Spinal cord (tissue), 10 donors: ENCODE measurements at places on chromosomes 3 and 15.
A peak's percentile ranks its signal among the peaks of the same experiment; 100 is the strongest.

GRCh38 chr15:81530271-81530691 lies 156.3 kb upstream of the TMC3 start:
- DNase-seq, result no peak

- DNase-seq, result no peak
These were observed 3.2 kb upstream of the SLC9A9 start for GRCh38 chr3:143851331-143852017.

- no peak for DNase-seq
These were observed 27.0 kb upstream of the HHATL start for GRCh38 chr3:42729404-42730145.

- DNase-seq, result peak; percentile 1
These were observed 37.7 kb upstream of the RAB6B start for GRCh38 chr3:133933097-133934024.

GRCh38 chr3:108328821-108329486 lies 32.6 kb downstream of the HHLA2 start:
- no peak for DNase-seq

- no peak for DNase-seq
These were observed 109.9 kb downstream of the APBA2 start for GRCh38 chr15:28995705-28996104.

DNA sequence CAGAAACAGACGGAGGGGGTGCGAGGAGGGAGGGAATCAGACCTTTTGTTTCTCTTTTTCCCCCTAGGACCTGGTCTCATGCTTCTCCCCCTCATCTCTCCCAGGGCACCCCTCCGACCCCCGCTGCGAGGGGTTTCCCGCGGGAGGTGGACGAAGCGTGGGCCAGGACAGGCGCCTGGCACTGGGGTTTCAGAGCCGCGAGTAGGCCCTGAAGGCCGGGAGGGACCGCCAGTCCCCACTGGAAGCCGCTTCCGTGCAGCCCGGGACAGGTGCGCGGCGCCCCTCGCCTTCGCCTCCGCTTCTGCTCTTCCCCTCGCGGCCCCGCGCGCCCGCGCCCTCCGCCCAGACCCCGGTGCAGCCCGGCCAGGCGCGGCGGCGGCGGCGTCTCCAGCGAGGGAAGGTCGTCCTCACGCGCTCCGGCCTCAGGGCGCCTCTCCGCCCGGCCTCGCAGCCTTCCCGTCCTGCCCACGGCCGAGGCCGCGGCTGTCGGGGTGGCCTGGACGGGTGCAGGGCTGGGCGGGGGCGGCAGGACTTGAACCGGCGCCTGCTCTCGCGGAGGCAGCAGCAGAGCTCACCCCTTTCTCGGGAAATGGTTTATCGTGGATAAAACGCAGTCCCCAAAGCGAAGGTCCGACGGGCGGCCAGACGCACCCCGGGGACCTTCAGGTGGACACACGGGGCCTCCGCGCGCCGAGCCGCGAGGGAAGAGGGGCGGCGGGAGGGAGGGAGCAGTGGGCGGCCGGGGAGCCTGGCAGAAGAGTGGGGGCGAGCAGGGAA lies 31.5 kb upstream of the ADAMTS17 start:
- DNase-seq, result no peak

- DNase-seq, result no peak
These were observed 198.2 kb downstream of the SLCO3A1 start for GRCh38 chr15:92051716-92052115.

DNA sequence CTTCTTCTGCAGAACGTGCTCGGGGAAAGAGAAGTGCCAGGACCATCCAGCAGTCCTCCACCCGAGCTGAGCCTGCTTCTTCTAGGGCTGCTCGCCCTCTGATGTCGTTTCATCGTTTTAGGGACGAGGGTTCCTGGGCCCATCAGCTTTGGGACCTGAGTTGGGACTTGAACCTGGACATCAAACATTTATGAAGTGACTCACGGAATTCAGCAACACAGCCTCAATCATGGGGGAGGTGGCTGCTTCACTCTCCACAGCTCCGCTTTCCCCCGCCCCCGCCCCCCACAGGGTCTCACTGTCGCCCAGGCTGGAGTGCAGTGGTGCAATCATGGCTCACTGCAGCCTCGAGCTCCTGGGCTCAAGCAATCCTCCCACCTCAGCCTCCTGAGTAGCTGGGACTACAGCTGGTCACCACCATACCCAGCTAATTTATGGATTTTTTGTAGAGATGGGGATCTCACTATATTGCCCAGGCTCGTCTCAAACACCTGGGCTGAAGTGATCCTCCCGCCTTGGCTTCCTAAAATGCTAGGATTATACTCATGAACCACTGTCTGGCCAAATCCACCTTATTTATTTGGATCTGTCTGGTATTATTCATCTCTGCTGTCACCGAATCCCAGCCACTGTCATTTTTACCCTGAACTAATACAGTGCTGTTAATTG lies 725 bp upstream of the SCAMP2 start:
- no peak for DNase-seq

- no peak for DNase-seq
These were observed 448.0 kb downstream of the FOXP1 start for GRCh38 chr3:71135373-71136088.

GRCh38 chr3:119042162-119042561 lies 7.5 kb upstream of the IGSF11 start:
- DNase-seq, result no peak

- no peak for DNase-seq
These were observed 44.5 kb downstream of the POC1A start for GRCh38 chr3:52109611-52110301.

- DNase-seq, result peak; percentile 29
These were observed 13.8 kb upstream of the STARD5 start for GRCh38 chr15:81337713-81338157.

DNA sequence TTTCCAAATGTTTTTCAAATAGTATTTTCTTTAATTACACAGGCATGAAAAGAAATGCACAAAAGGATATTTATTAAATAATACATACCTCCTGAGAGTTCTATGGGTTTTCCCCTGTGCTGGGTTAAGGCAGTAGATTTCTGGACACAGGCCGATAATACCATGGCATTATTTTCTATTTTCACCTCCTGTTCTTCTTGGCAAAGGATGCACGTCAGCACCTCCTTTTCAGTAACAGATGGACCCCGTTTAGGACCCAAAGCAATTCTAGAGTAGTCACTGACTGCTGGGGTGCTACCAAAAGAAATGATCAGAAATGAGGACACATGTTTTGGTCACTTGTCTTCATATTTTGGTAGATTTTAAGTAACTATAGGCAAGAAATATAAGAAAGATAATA lies 86.4 kb upstream of the TTBK2 start:
- DNase-seq, result no peak

DNA sequence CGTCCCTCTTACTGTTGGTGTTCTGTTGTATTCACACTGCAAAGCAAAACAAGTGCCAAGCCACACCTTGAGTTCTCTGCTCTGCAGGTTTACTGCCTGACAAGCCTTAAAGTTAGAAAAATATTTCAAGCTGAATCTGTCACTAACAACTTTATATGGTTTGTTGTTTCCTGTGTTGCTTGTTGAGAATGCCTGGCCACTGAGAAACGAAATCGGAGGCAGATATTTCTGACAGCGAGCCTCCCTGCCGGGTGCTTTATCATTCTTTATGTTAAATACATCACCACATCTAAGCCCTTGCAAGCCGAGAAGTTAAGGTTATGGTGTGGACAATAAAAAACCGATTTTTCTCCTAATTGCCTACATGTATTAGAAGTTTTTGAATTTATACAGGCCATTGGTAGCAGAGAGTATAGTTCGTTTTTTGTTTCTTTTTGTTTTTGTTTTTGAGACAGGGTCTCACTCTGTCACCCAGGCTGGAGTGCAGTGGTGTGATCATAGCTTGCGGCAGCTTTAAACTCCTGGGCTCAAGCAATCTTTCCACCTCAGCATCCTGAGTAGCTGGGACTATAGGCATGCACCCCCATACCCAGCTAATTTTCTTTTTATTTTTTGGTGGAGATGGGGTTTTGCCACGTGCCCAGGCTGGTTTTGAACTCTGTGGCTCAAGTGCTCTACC lies 188.4 kb upstream of the ICE2 start:
- DNase-seq, result no peak

- no peak for DNase-seq
These were observed 202.1 kb downstream of the TP63 start for GRCh38 chr3:189833266-189833665.

DNA sequence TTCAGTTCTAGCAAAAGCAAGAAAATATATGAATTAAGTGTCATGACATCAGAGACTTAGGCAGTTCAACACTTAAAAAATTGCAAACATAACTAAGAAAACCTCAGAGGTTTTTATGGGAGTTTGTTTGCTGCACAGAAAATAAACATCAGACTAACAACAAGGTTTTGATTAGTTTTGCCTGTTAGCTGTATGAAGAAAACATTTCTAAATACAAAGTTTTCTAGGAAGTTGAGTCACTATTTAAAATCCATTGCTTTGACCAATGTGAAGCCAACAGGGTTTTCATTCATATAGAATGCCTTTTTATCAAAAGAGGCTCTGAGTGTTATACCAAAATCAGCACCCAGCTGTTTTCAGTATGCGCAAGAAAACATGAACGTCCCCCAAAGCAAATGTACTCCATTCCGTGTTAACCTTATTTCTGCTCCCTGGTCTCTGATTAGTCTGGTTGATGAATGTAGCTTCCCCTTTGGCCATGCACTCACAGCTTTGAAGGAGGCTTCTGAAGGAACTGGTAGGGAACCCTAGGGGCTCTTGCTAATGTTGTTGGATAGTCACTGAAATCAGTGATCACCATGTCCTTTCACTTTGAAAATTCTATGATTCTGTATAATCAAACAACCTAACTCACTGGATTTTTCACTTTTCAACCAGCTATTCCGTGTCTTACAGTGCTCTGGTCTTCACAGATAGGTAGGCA lies 89.6 kb upstream of the TSEN2 start:
- DNase-seq, result no peak

GRCh38 chr3:101828276-101828675 lies 21.0 kb upstream of the NFKBIZ start:
- DNase-seq, result no peak

GRCh38 chr3:195551381-195551978 lies 8.4 kb upstream of the PPP1R2 start:
- DNase-seq, result no peak

DNA sequence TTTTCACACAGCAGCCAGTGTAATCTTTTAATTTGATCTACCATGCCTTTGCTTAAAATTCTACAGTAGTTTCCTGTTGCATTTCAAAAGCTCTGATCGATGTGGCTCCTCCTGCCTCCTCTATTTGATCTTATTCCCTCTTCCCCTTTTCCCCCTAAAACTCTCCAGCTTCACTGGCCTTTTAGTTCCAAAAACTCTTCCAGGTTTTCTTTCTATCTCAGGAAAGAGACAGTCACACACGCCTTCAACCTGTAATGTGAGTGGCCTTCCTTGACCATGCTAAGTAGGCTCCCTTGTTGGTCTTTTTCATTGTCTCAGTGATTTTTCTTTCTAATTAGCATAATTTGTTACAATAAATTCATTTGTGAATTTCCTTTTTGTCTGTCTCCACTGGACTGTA lies 985 bp downstream of the TEX9 start:
- no peak for DNase-seq

GRCh38 chr15:29101491-29101890 lies 168.1 kb downstream of the NSMCE3 start:
- DNase-seq, result no peak

DNA sequence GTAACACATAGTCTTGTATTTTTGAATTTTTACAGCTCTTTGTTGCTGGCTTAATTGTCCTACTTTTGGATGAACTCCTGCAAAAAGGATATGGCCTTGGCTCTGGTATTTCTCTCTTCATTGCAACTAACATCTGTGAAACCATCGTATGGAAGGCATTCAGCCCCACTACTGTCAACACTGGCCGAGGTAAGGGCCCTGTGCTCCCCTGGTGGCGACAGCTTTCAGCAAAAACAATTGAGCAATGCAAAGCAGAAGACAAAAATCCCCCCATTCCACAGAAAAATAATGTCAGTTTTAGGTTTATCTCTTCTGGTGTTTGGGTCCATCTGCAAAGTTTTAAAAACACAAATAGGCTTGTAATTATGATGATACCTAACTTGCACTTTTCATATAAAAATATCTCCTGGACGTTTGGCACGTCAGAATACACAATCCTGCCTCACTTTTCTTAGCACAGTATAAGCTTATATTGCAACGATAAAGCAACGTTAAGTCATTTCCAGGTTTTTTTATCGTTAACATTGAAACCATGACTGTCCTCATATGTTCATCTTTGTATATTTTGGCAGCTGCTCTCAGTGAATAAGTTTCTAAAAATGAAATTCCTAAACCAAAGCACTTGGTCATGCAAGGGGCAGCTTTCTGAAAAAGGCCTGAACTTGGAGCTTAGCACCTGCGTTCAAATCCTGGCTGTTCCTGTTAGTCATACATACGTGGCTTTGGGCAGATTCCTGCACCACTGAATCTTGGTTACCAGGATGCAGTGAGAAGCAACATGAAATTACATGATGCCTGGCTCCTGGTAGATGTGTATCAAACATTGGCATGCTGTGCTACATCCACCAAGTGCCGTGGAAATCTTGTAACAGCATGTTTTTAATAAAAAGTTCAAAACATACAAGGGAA lies 8.5 kb downstream of the SEC61A1 start:
- no peak for DNase-seq

DNA sequence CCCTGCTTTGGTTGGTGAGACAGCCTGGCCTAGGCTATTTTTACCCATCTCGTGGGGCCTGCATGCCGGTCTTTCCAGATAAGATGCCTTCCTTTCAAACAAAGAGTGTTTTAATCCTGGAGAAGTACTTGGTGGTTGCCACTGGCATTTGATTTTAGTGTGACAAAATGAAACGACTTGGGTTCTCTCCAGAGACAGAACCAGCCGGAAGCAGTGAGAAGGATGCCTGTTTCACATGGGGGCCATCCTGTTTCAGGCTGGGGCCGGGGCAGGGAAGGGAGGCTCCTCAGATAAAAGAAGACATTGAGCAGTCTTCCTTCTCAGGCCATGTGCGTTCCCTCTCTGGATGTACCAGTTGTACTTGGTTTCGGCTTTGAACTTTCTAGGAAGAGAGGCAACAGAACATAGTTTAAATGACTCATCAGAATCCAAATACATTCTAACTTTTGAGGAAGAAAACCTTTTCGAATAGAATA lies 74.9 kb downstream of the TOP2B start:
- DNase-seq, result no peak

GRCh38 chr15:44219073-44219472 lies 24.0 kb upstream of the FRMD5 start:
- no peak for DNase-seq

- DNase-seq, result no peak
These were observed 133.6 kb downstream of the CLSTN2 start for GRCh38 chr3:140068494-140069017.

DNA sequence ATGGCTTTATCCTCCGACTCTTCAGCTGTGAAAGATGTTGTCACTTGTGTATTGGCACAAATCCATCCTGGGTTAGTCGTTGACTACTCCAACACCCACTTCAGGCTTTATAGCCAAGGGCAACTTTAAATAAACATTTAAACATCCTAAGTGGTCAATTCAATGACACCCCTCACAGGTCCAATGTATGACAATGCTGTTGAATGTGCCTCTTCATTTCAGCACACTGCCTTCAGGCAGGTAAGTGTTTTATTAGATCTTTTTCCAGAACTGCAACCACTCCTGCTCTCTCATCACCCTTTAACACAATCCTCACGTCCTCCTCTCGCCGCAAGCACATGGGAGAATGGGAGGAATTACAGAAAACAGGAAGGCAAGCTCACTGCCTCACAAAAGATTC lies 30.3 kb downstream of the IL12A start:
- DNase-seq, result no peak
